T-cell (primary cell): ENCODE measurements at places on chromosomes 1 and 21.

DNA sequence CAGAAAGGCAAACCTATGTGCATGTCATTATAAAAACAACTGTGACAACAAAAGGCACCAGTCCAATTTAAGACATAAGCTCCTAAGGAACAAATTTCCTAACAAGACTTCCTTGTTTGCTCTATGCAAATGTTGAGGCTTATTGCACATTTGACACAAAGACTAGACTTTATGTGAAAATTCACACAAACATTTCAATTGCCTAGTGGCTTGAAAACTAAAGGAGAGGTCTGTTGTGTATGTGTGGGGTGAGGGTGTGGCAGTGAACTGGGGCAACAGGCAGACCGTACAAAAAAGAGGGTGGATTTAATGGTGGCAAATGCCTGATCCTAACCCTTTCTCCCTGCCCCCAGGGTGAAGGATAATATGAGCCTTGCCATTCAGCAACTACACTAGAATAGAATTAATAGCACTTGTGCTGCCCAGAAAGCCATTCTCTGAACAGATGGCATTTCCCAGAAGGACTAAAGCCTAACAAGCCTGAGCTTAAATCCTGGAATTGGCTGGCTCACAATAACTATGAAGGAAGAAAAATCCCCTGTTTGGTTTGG, 73.9 kb downstream of the GLUL start:
- no peak for DNase-seq

DNA sequence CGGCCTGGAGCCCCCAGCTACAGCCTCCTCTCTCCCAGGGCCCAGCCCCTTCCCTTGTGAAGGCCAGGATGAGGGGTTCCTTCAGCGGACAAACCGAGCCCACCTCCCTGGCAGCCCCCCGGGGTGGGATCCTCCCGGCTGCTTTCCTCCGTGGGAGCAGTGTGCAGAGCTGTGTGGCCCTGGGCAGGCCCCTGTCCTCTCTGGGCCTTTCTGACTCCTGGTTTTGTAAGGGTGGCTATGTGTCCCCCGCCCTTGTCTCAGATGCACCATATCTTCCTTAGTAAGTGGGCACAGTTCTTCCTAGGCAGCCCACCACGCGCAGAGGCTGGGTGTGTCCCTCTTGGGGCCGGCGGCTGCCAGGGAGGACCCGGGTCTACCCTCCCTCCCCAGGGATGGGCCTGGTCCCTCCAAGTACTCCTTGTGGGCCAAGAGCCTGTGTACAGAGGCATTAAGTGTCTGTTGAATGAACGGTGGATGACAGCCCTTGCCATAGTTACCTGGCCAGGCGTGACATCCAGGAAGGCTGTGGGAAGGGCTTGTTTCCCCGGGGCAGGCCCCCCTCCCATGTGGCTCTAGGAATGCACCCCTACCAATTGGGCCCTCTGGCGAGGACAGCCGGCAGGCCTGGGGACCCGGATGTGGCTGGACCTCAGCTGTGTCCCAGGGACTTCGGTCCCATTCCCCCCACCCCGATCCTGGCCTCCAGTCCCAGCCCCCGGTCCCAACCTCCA, 3.8 kb downstream of the SMIM1 start:
- DNase-seq: no peak

DNA sequence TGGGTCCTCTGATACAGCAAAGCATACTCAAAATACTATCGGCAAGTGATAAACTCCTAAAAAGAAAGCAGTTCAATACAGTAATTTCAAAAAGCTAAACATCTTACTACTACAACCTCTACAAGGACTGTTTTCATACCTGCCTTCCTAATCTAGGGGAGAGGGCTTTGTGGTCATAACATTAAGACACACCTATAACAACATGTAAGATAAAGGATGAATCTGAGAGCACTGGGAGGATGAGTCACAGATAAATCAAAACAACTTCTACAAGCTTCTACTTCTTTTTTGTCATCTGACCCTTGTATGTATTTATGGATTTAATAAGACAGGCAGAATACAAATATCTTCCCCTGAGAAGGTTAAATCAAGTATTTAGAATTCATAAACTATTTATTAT, 40.0 kb downstream of the LTN1 start:
- no peak for DNase-seq

GRCh38 chr1:66695116-66695515, 57.1 kb upstream of the DYNLT5 start:
- no peak for DNase-seq

DNA sequence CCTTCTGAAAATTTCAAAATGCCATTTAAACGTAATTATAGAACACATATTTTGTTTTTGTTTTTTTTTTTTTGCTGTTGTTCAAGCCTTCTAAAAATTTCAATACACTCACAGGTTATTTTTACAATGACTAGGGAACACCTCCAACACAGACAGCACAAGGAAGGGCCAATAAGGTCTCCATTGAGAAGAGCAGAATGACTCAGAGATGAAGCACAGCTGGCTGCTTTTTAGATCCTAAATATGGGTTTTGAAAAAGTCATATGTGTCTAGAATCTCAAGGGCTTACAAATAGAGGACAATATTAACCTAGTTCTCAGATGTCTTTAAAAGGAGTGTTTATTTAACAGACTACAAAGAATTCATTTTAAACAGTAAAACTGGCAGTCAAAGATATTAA, 104.6 kb downstream of the NEGR1 start:
- no peak for DNase-seq
